ENCODE measurements at places on chromosomes 1 and 21. TPM values are rescaled to one million over a fixed set of nuclear protein-coding genes. Genes with fewer than 3 reads are reported as not detected.

The HAX1 gene
- 74.8 TPM for total RNA-seq

The MIXL1 gene
- total RNA-seq, result 0.16 TPM

The FMO3 gene
- 19.3 TPM for total RNA-seq

The ZMYM4 gene
- 64.4 TPM for total RNA-seq

The DAB1 gene
- 2.3 TPM for total RNA-seq

The SPATA46 gene
- not detected for total RNA-seq

GRCh38 chr1:232474826-232475225, 155.1 kb downstream of the SIPA1L2 start:
- no peak for DNase-seq

DNA sequence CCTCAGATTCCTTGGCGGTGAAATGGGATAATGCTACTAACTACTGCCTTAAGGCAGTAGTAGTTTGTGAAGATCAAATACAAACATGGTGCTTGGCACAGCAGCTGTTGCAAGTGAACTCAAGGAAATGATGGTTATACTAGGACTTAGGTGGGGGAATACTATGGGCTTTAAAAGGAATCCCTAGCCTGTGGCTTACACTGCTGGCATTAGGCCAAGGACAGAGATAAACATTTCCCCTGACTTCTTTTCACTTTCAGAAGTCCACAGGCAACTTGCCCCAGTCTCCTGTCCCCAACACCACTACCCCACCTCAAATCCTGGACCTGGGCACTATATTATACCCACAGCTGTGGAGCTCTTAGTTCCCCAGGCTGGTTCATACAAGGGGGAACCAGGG, 13.1 kb upstream of the VAMP4 start:
- DNase-seq, result no peak

- DNase-seq, result no peak
Measured at GRCh38 chr1:67100833-67101232, 33.9 kb downstream of the C1orf141 start.

The AIM2 gene
- 4.6 TPM for total RNA-seq

- DNase-seq, result no peak
Measured at GRCh38 chr1:169309178-169310166, 58.1 kb downstream of the NME7 start.

The RPL22 gene
- total RNA-seq, result 377 TPM

Data from kidney (tissue), 22 donors.